Glutamatergic neuron (in vitro differentiated cells): ENCODE measurements at places on chromosomes 2 and 18. TPM values are rescaled to one million over a fixed set of nuclear protein-coding genes. Genes with fewer than 3 reads are reported as not detected.

The IL36RN gene
- total RNA-seq: not detected

The GREB1 gene
- 134 TPM for total RNA-seq

The MSTN gene
- total RNA-seq: not detected

The CBLN2 gene
- total RNA-seq: 0.17 TPM

The SNRPD1 gene
- 56.5 TPM for total RNA-seq

The SERPINB12 gene
- not detected for total RNA-seq

The KCNE4 gene
- not detected for total RNA-seq

The SCYGR3 gene
- total RNA-seq: not detected

The NEB gene
- 0.59 TPM for total RNA-seq

The CRYBA2 gene
- total RNA-seq: 0.49 TPM

The PAX8 gene
- total RNA-seq: 1.4 TPM

The ACSL3 gene
- total RNA-seq: 87.0 TPM

The POTEC gene
- not detected for total RNA-seq

The ANKRD62 gene
- total RNA-seq: 0.17 TPM

The CFC1 gene
- total RNA-seq: 1.8 TPM

The KLHL41 gene
- not detected for total RNA-seq

The TTC39C gene
- 29.2 TPM for total RNA-seq

The UGT1A9 gene
- not detected for total RNA-seq

The FHOD3 gene
- total RNA-seq: 21.2 TPM

The C2orf72 gene
- 0.42 TPM for total RNA-seq

The ALKAL2 gene
- 1.0 TPM for total RNA-seq

The C2orf15 gene
- total RNA-seq: 0.34 TPM

The UPP2 gene
- not detected for total RNA-seq

The CCDC93 gene
- total RNA-seq: 32.6 TPM

The CENPA gene
- total RNA-seq: 4.7 TPM

The MTX2 gene
- total RNA-seq: 35.7 TPM

The CERKL gene
- 5.7 TPM for total RNA-seq

The LRRC30 gene
- not detected for total RNA-seq

The ACMSD gene
- total RNA-seq: not detected

The POMC gene
- 0.29 TPM for total RNA-seq
